ENCODE measurements at places on chromosomes 5 and 9. TPM values are rescaled to one million over a fixed set of nuclear protein-coding genes. Genes with fewer than 3 reads are reported as not detected.

GRCh38 chr9:98187926-98188325 lies 4.5 kb downstream of the CORO2A start:
- H3K27me3 ChIP-seq: no peaks in the 10 kb centered on the region
- no peaks in the 10 kb centered on the region for H3K36me3 ChIP-seq
- H3K27ac ChIP-seq: peak overlapping the region; percentile 74
- no peak for DNase-seq
- H3K4me1 ChIP-seq: peaks cover 15% of the 10 kb centered on the region

- H3K27ac ChIP-seq: no peak overlapping the region
- H3K36me3 ChIP-seq: peaks cover 19% of the 10 kb centered on the region
- no peaks in the 10 kb centered on the region for H3K27me3 ChIP-seq
- peaks cover 5% of the 10 kb centered on the region for H3K4me1 ChIP-seq
Observed at GRCh38 chr9:112280904-112281303, 52.5 kb downstream of the PTBP3 start.

- H3K4me3 ChIP-seq: no peak overlapping the region
- no peaks in the 10 kb centered on the region for H3K36me3 ChIP-seq
- peaks cover 12% of the 10 kb centered on the region for H3K4me1 ChIP-seq
- no peaks in the 10 kb centered on the region for H3K27me3 ChIP-seq
Observed at GRCh38 chr9:99432075-99432474, 210.0 kb downstream of the SEC61B start.

GRCh38 chr9:33270146-33270545 lies 5.3 kb downstream of the CHMP5 start:
- peaks cover 20% of the 10 kb centered on the region for H3K4me1 ChIP-seq
- H3K27me3 ChIP-seq: no peaks in the 10 kb centered on the region
- no peak for DNase-seq
- H3K27ac ChIP-seq: no peak overlapping the region
- H3K36me3 ChIP-seq: peaks cover 76% of the 10 kb centered on the region

GRCh38 chr5:17065458-17065857 lies 129.4 kb upstream of the MYO10 start:
- H3K27me3 ChIP-seq: no peaks in the 10 kb centered on the region
- H3K27ac ChIP-seq: no peak overlapping the region
- peaks cover 11% of the 10 kb centered on the region for H3K4me1 ChIP-seq
- H3K36me3 ChIP-seq: no peaks in the 10 kb centered on the region

- peaks cover 12% of the 10 kb centered on the region for H3K27me3 ChIP-seq
- H3K4me3 ChIP-seq: no peak overlapping the region
- H3K4me1 ChIP-seq: no peaks in the 10 kb centered on the region
- DNase-seq: no peak
- H3K36me3 ChIP-seq: no peaks in the 10 kb centered on the region
Observed at GRCh38 chr9:99713838-99714306, 107.8 kb upstream of the NR4A3 start.

Gene NUTM2F
- not detected for total RNA-seq

DNA sequence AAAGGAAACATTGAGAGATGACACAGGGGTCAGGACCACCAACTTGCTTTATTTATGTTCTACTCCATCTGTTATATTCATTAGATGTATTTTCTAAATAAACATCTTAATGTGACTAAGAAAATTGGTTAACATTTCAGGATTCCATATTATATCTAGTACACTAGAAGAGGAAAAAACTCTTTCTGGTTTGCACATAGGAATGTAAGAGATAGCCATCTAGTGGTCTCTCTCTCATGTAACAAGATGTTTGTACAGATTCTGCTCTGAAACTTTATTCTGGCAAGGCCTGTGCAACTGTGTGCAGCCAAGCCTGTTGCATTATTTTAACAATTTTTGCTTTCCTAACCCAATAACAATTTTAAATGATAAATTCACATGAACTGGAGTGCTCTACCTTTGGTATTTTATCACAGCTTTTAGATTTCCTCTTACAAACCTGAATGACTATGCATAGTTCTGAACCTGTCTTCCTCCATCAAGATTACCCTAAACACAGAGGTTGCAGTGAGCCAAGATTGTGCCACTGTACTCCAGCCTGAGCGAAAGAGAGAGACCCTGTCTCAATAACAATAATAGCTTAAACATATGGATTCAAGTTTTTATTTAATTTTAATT lies 148.2 kb downstream of the GIN1 start:
- no peak overlapping the region for H3K27ac ChIP-seq
- no peak overlapping the region for H3K4me3 ChIP-seq
- no peaks in the 10 kb centered on the region for H3K4me1 ChIP-seq
- peaks cover 5% of the 10 kb centered on the region for H3K36me3 ChIP-seq
- no peaks in the 10 kb centered on the region for H3K27me3 ChIP-seq

- H3K27ac ChIP-seq: no peak overlapping the region
- no peak for DNase-seq
- no peak overlapping the region for H3K4me3 ChIP-seq
- peaks cover 27% of the 10 kb centered on the region for H3K36me3 ChIP-seq
Observed at GRCh38 chr5:83488821-83489220, 17.3 kb downstream of the VCAN start.

DNA sequence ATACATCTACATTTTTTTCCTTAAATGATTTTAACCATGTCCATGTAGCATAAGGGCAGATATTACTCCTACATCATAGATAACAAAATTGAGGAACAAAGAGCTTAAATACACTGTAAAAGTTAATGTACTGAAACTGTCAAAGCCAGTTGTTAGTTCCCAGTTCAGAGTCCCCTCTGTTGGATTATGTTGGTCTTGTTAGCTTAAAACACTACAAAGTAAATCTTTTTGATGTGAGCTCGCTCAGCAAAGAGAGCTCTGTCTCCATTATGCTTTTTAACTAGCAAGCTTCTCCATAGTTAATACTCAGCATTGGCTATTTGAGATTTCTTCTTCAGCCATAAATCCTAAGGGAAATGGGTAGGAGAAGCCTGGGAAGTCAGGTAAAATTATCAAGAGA lies 149.1 kb downstream of the ADAMTS6 start:
- H3K4me1 ChIP-seq: peaks cover 10% of the 10 kb centered on the region
- no peak overlapping the region for H3K27ac ChIP-seq
- H3K4me3 ChIP-seq: no peak overlapping the region
- no peak for DNase-seq
- peaks cover 7% of the 10 kb centered on the region for H3K36me3 ChIP-seq
- H3K27me3 ChIP-seq: no peaks in the 10 kb centered on the region

- H3K27ac ChIP-seq: no peak overlapping the region
- no peaks in the 10 kb centered on the region for H3K36me3 ChIP-seq
- H3K4me3 ChIP-seq: no peak overlapping the region
- no peak for DNase-seq
- peaks cover 10% of the 10 kb centered on the region for H3K4me1 ChIP-seq
- H3K27me3 ChIP-seq: no peaks in the 10 kb centered on the region
Observed at GRCh38 chr5:167716126-167716775, 575.2 kb upstream of the WWC1 start.

- no peak overlapping the region for H3K4me3 ChIP-seq
- no peaks in the 10 kb centered on the region for H3K4me1 ChIP-seq
- no peaks in the 10 kb centered on the region for H3K36me3 ChIP-seq
- H3K27ac ChIP-seq: no peak overlapping the region
Observed at GRCh38 chr5:88984040-88984439, 101.1 kb upstream of the MEF2C start.

DNA sequence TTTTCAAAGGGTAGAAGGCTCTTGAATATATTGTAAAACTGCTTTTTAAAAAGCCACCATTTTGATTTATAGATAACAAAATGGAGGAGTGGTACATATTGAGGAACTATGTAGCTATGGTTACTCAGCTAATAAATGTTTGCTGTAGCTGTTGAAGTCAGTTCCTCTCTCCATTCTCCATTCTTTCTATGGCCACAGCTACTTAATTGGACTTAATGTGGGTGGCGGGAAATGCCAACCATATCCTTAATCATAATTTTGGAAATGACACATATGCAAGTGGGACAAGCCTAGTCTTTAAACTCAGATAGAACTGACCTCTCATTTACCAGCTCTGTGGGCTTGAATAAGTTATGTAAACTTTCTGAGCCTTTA lies 10.6 kb downstream of the CDKN2A start:
- no peaks in the 10 kb centered on the region for H3K4me1 ChIP-seq
- no peaks in the 10 kb centered on the region for H3K36me3 ChIP-seq
- no peak overlapping the region for H3K4me3 ChIP-seq
- H3K27me3 ChIP-seq: no peaks in the 10 kb centered on the region
- H3K27ac ChIP-seq: no peak overlapping the region

Gene ZFP37
- 3.5 TPM for total RNA-seq

DNA sequence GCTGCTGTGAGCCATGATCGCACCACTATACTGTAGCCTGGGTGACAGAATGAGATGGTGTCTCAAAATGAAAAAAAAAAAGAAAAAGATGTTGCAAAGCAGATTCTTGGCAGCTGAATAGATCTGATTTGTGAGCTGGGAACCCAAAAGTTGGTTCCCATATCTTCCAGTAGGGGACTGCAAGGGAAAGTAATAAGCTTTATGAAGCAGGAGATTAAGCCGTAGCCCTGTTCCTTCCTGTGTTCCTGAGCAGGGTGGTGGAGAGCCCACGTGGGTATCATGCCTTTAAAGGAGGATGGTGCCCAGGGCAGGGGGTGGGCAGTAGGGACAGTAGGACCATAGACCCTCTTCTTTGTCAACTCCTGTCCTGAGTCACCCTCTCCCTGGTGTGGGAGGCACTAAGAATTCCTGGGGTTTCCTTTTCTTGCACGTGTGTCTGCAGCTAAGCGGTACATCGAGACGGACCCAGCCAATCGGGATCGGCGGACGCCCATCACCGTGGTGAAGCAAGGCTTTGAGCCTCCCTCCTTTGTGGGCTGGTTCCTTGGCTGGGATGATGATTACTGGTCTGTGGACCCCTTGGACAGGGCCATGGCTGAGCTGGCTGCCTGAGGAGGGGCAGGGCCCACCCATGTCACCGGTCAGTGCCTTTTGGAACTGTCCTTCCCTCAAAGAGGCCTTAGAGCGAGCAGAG lies 37.9 kb downstream of the STOM start:
- no peak for DNase-seq
- peak overlapping the region; percentile 69 for H3K27ac ChIP-seq
- no peak overlapping the region for H3K4me3 ChIP-seq
- H3K27me3 ChIP-seq: no peaks in the 10 kb centered on the region
- H3K36me3 ChIP-seq: peaks cover 82% of the 10 kb centered on the region

DNA sequence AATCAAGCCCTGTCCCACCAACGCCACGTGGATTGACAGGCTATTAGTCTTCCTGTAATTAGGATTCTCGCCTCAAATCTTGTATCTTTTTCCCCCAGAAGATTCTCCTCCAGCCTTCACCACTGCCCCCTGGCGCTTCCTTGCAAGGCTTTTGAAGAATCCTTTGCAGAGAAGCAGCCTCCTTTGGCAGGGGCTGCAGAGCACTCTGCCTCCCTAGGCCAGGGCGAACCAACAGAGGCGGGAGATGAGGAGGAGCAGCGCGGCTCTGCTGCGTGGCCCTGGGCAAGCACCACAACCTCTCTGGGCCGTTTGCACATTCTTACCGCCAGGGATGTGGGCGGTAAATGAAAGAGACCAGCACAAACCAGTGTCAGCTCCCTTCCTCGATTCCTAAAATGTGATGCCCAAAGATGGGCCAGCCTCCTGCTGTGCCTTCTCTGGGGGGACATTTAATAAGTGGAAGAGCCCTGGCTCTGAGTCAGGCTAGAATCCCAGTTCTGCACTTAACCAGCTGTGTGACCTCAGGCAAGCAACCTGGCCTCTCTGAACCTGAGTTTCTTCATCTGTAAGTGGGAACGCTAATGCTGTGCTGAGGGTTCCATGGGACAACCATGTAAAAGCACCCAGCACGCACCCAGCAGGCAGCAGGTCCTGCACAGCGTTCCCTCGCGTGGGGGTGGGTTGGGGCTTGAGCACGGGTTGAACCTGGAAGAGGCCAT lies 128.6 kb downstream of the KCNIP1 start:
- H3K4me3 ChIP-seq: peak overlapping the region; percentile 65
- no peaks in the 10 kb centered on the region for H3K36me3 ChIP-seq
- DNase-seq: peak; percentile 26
- H3K27me3 ChIP-seq: peaks cover 15% of the 10 kb centered on the region
- peak overlapping the region; percentile 17 for H3K27ac ChIP-seq
- peaks cover 20% of the 10 kb centered on the region for H3K4me1 ChIP-seq

Gene ADAMTS12
- not detected for total RNA-seq

DNA sequence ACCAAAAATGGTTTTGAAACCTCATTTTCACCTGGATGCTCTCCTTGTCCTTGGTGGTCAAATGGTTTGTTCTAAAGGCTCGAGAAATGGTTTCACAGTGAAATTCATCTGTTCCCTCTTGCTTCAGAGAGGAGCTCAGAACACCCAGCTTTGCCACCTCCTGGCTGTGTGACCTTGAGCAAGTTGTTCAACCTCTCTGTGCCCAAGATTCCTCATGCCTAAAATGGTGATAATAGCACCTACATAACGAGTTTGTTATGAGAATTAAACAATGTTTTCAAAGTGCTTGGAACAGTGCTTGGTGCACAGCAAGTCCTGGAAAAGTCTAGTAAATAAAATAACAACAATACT lies 6.5 kb upstream of the GADD45G start:
- peaks cover 4% of the 10 kb centered on the region for H3K4me1 ChIP-seq
- H3K27me3 ChIP-seq: peaks cover 56% of the 10 kb centered on the region
- no peak overlapping the region for H3K4me3 ChIP-seq
- no peak for DNase-seq
- no peak overlapping the region for H3K27ac ChIP-seq

- no peaks in the 10 kb centered on the region for H3K36me3 ChIP-seq
- H3K27ac ChIP-seq: no peak overlapping the region
- DNase-seq: no peak
- no peaks in the 10 kb centered on the region for H3K4me1 ChIP-seq
- H3K4me3 ChIP-seq: no peak overlapping the region
- peaks cover 11% of the 10 kb centered on the region for H3K27me3 ChIP-seq
Observed at GRCh38 chr9:72808446-72808768, 144.4 kb downstream of the ALDH1A1 start.

DNA sequence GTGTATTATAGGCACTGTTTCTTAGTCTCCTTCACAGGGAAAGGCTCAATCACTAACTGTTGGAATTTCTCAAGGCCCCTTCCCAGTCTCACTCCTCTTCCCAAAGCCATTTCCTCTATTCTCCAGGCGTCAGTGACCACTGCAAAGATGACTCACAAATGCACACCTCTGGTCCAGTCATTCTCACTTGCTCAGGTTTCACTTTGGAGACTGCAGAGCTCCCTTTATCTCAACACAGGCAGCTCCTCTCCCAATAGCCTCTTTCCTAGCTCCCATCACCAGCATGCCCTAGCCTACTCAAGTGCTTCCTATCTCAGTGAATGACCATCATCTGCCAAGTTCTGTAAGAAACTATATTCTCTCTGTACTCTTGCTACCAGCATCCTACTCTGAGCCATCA lies 323.6 kb downstream of the NTRK2 start:
- no peak overlapping the region for H3K27ac ChIP-seq
- peak; percentile 35 for DNase-seq
- peaks cover 14% of the 10 kb centered on the region for H3K4me1 ChIP-seq
- no peak overlapping the region for H3K4me3 ChIP-seq
